Fibroblast of upper back skin (primary cell): ENCODE measurements at places on chromosomes 2 and 18.

DNA sequence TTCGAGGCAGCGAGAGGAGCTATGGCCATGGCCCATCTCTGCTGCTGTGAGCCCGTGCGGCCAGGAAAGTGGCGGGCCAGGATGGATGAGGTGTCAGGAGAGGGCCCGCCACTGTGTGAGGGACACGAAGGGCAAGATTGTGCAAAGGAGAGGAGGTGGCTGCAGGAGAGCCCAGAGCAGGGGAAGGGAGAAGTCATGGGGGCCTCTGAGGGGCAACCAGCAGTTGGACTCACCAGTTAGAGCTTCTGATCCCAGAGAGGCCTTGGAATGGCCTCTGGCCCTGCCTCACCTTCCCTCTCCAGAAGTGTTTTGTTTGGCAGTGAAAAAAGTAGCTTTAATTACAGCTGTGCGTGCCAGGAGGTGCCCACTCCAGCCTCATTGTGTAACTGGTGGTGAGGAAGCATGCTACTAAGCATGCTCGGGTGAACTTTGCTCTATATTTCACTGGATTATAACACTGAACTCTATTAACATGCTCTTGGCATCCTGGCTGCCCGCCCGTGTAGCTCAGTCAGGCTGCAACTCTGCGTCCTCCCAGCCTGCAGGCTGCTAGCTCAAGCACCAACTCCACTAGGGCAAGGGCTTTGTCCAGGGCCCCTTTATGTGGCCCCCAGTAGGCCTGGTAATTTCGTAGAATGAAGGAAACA lies 34.2 kb downstream of the IMPA2 start:
- DNase-seq, result no peak

DNA sequence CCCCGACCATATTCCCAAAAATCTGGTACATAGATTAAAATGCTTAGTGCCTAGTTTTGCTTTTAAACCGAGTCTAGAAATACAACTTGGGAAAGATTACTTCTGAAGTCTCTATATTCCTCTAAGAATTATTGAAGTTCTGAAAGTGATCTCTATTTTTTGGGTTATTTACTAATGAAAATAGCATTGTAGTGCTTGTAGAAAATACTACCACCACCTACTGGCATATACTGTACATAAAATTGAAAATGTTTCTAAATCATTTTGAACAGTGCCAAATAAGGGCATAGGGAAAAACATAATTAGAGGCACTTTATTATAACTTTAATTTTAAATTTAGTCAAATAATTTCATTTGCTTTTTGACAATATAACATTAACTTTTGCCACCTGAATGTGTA lies 1399.6 kb upstream of the ZEB2 start:
- DNase-seq, result no peak

GRCh38 chr18:28522236-28522635 lies 345.3 kb upstream of the CDH2 start:
- no peak for DNase-seq

- no peak for DNase-seq
Observed at GRCh38 chr2:44184106-44184505, 15.4 kb downstream of the PPM1B start.

DNA sequence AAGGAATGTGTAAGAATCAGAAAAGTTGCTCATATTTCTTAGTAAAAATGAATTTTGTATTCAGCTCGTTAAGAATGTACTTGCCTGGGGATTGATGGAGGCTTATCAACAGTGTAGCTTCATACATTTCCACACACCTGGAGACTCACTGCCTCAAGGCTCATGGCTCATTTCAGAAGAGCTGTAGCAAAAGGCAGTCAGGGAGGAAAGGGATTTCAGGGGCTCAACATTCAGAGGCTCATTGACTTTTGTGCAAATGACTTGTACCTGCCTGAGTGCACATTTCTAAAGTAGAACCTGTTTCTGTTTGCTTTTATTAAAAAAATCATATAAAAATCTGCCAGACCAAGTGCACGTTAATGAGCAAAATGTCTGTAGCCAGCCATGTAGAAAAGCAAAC lies 304.4 kb downstream of the KCNS3 start:
- no peak for DNase-seq

DNA sequence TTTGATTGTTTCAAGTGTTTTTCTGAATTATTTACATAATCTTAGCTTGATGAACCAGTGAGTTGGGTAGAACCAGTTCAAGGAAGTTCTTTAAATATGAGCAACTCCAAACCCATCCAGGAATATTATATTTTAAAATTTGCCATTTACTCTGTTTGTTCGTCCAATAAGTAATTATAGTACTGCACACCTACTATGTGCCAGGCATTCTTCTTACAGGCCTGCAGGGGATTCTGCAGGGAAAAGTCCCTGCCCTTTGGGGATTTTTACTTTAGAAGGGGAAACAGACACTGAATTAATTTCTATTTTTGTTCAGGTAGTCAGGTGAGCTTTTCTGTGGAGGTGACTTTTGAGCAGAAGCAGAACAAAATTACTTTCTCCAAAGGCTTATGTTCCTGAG lies 146.9 kb downstream of the DOCK10 start:
- DNase-seq, result no peak

GRCh38 chr2:159793326-159793725 lies 4.7 kb downstream of the CD302 start:
- no peak for DNase-seq

DNA sequence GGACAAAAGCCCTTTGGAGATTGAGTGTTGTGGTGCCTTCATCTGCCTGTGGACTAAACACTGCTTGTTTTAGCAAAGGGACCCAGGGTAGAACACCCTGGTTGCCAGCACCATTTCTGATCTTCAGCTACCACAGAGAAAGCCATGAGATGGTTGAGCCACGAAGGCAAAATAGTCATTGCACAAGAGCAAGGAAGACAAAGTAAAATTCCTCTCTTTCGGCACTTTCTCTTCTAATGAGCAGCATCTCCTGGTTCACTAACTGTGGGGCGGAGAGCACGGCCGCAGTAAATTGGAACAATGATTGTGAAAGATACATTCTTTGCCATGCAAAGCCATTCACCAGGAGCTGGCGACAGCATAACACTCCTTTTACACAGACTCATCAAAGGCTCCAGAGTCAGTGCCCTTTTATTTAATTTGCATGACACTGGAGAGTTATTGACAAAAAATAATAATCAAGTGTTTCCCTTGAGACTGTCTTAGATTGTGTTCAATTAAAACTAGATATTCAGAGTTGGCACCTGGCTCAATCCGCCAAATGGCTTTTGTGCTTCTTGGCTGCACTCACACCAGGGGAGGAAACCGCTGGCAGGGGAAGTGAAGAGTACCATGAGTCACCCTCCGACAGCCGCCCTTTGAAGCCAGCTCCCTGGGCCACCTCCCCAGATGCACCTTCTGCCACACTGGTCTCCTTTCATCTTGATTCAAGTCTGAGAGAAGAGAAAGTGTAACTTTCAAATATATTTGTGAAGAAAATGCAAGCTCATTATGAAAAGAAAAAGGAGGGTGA lies 100.5 kb upstream of the MEIS1 start:
- DNase-seq, result peak; percentile 0

DNA sequence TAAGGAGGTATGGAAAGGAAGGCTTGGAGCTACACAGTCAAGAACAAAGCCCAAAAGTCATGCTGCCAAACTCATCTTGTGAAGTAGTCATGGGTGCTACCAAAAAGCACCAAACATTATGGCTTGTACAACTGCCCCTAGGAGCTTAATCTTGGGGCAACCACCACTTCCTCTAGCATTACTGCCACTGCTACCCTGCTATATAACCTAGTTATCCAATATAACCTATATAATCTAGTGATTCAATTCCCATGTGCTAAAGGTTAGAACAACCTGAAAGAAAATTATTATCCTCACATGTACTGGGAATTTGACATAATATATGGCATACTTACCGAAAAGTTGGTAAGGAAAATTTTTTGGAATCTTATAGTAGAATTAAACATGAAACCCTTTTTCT lies 102.6 kb upstream of the RBBP8 start:
- DNase-seq, result no peak

DNA sequence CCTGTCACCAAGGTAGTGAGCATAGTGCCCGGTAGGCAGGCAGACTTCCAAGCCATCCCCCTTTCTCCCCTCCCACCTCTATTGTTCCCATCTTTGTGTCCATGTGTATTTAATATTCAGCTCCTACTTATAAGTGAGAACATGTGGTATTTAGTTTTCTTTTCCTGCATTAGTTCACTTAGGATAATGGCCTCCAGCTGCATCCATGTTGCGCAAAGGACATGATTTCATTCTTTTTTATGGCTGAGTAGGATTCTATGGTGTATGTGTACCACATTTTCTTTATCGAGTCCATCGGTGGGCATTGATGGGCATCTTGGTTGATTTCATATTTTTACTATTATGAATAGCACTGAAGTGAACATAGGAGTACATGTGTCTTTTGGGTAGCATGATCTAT lies 35.3 kb downstream of the MMADHC start:
- no peak for DNase-seq

- no peak for DNase-seq
Observed at GRCh38 chr2:142867136-142867535, 10.3 kb upstream of the KYNU start.

GRCh38 chr2:165390875-165391274 lies 78.6 kb upstream of the CSRNP3 start:
- DNase-seq, result no peak

DNA sequence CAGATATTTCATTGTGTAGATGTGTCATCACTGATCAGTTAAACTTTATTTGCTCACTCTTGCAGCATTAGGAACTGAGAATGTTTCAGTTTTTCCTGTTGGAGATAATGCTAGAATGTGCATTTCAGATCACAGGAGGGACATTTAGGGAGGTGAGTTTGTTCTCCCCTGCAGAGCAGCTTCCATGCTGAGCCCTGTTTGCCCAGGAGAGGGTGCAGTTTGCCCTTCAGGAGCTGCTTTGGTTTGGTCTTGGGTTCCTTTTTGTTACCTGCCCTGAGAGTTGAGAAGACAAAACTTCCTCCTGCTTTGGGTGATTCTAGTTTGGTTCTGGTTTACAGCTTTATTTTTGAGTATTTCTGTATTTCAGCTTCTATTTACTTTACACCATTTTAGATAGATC lies 49.9 kb downstream of the DGKD start:
- peak; percentile 20 for DNase-seq

DNA sequence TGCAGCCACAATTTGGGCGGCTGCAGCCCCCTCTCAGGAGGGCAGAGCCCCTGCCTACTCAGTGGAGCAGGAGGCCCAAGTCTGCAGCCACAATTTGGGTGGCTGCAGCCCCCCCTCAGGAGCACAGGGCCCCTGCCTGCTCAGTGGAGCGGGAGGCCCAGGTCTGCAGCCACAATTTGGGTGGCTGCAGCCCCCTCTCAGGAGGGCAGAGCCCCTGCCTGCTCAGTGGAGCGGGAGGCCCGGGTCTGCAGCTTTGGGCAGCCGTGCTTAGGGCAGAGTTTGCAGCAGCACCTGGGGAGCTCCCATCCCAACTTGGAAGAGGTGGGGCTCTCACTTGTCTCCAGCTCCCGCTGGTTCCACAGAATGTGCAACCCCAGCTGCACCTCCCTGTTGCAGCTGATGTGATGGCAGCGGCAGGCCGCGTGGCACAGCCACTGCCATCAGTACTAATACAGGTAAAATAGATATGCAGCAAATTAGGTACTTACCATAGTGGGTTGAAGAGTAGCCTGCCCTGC lies 99.4 kb downstream of the TWIST2 start:
- no peak for DNase-seq

- no peak for DNase-seq
Observed at GRCh38 chr2:64313398-64313723, 140.6 kb upstream of the LGALSL start.

GRCh38 chr2:74201196-74201595 lies 2.8 kb downstream of the MTHFD2 start:
- DNase-seq, result no peak

GRCh38 chr18:13615432-13615861 lies 110.9 kb downstream of the FAM210A start:
- peak; percentile 24 for DNase-seq

DNA sequence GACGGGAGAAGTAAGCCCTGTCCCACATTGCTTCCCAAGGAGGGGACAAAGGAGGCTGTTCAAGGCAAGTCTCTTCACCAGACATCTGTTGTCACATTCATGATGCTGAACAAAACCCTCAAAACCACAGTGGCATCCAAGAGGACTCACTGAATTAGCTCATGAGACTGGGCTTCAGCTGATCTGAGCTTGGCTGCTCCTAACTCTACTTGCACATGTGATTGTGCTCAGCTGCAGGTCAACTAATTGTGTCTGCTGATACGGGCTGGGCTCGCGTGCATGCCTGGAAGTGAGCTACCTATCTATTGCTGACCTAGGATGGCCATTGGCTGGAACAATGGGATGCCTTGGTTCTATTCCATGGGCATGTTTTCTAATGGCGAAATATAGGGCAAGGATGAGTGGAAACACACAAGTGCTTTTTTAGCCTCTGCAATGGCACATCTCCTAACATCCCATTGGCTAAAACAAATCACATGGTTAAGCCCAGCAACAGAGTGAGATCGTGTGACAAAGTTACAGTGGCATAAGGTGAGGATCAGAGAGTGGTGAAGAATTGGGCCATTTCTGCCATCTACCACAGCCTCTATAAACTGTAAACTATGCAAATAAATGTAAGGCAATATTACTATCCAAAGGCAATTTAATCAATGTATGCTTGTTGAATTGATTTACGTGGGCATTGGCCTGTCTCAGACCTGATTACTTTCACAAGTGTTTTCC lies 52.9 kb upstream of the CAPN13 start:
- DNase-seq, result no peak

- DNase-seq, result no peak
Observed at GRCh38 chr2:191601060-191601459, 76.9 kb upstream of the NABP1 start.

DNA sequence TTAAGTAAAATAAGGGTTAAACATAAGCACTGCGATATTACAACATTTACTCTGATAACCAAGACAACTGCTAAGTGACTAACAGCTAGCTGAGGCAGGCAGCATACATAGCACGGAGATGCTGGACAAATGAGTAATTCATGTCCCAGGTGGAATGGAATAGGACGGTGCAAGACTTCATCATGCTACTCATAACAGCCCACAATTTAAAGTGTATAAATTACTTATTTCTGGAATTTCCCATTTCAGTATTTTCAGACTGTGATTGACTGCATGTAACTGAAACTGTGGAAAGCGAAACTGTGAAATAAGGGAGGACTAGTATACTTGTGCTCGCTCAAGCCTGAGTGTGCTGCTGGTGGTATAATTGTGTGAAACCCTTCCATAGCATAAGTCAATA lies 12.9 kb downstream of the IER3IP1 start:
- peak; percentile 69 for DNase-seq

DNA sequence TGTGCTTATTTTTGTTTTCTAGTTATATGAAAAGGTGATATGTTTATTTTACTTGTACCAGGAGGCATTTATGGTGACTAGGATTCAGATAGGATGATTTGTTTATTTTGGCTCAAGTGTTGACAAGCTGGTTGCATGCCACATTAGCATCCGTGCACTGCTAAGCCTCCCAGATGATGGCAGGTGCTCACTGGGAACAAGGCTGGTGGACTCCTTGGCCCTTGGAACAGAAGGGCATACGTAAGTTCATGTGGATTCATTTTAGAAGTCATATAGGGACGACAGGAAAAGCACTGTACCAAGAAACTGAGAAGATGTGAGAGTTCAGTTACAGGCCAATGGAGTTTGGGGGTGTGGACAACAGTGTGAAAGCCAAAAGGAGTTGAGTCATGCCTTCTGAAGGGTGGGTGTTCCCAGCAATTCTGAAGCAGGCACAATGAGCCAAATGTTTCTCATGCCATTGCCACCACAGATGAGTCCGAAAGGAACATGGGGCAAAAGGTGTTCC lies 166.2 kb downstream of the PHLPP1 start:
- peak; percentile 91 for DNase-seq
